CD4-positive, alpha-beta T cell (primary cell): ENCODE measurements at places on chromosomes 1 and 21.

GRCh38 chr1:182431278-182431677, 18.7 kb upstream of the RGSL1 start:
- H3K4me1 ChIP-seq = peaks cover 10% of the 10 kb centered on the region
- no peak overlapping the region for H3K4me3 ChIP-seq
- no peak for DNase-seq

DNA sequence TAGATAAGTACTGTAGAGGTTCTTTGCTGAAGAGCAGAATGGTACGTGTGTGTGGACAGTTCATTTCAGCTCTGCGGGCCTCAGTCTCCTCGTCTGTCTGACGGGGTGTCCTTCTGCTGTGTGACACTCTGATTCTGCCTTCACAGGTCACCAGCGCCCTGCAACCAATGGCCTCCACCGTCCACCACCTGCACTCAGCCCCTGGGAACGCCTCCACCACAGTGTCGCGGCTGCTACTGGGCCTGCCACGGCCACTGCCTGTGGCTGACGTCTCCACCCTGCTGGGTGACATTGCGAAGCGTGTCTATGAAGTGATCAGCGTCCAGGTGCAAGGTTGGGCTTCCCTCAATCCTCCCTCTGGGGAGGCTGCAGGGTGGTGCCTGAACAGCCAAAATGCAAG, 17.0 kb downstream of the UMODL1 start:
- no peaks in the 10 kb centered on the region for H3K27me3 ChIP-seq
- H3K36me3 ChIP-seq = no peaks in the 10 kb centered on the region
- no peak for DNase-seq
- H3K27ac ChIP-seq = no peak overlapping the region

GRCh38 chr1:48442864-48443619, 29.0 kb downstream of the SPATA6 start:
- no peaks in the 10 kb centered on the region for H3K4me1 ChIP-seq
- no peak overlapping the region for H3K4me3 ChIP-seq
- DNase-seq = no peak
- no peaks in the 10 kb centered on the region for H3K36me3 ChIP-seq

DNA sequence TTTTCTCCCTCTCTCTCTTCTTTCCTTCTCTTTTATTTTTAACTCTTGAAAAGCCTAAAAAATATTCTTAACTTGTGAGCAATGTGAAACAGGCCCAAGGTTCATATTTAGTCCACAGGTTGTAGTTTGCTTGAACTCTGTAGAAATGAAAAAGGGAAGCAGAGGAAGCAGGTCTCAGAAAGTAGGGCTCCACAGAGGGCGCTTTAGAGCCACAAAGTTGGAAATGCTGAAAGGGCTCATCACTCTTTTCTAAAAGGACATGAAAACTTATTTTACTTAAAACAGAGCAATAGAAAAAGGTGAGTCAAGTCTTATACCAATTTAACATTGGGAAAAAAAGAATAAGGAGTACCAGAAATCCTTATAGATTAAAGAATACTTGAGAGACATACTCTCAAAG, 247.0 kb downstream of the USP25 start:
- no peaks in the 10 kb centered on the region for H3K4me1 ChIP-seq
- H3K36me3 ChIP-seq = no peaks in the 10 kb centered on the region
- DNase-seq = no peak
- no peak overlapping the region for H3K4me3 ChIP-seq
- no peaks in the 10 kb centered on the region for H3K27me3 ChIP-seq

GRCh38 chr1:110308247-110308646, 30.9 kb upstream of the RBM15 start:
- H3K27ac ChIP-seq = no peak overlapping the region
- H3K27me3 ChIP-seq = no peaks in the 10 kb centered on the region
- no peak overlapping the region for H3K4me3 ChIP-seq
- no peaks in the 10 kb centered on the region for H3K36me3 ChIP-seq
- H3K4me1 ChIP-seq = peaks cover 7% of the 10 kb centered on the region
- DNase-seq = no peak

DNA sequence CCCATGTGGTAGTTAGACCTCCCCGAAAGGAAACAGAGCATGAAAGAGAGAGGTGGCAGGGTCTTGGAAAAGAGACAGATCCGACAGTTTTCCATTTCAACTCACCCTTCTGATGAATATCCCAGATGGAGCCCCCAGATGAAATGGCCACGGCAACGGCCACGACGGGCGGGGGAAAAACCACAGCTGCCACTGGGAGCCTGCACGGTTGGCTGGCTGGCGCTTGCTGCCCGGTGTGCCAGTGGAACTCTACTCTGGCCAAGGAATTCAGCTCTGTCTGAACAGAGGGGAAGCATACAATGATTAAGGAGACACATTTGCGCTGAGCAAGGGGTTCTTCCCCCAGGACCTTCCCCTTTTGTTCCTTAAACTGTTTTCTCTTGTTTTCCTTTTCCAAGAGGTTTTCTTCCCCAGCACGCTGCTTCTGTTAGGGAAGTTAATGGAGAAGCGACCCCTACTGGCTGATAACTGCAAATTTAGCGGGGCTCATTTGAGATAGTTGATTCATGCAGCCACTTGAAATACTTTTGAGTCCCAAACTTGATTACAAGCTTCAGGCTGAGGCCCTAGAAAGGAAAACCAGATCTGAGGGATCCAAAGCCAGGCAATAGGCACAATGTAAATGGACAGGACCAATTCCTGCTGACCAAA, 1122.5 kb downstream of the NCAM2 start:
- no peaks in the 10 kb centered on the region for H3K27me3 ChIP-seq
- H3K36me3 ChIP-seq = no peaks in the 10 kb centered on the region
- H3K4me1 ChIP-seq = no peaks in the 10 kb centered on the region
- H3K27ac ChIP-seq = no peak overlapping the region

DNA sequence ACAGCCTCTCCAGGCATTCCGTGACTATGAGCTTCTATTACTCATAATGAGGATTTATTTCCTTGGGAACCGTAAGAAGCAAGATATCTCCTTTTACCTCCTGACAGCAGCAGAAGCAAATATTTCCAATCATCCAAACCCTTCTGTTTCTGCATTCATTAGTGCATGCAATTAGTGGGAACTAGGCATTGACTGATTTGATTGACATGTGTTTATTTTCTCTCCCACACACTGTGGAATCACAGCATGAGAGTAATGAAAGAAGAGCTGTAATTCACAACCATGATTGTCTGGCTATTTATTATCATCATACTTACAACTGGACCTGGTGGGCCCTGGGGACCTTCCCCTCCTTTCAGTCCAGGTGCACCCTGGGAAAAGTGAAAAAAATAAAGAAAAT, 146.8 kb downstream of the COL11A1 start:
- no peak for DNase-seq
- no peak overlapping the region for H3K27ac ChIP-seq
- no peak overlapping the region for H3K4me3 ChIP-seq
- H3K4me1 ChIP-seq = no peaks in the 10 kb centered on the region
- H3K27me3 ChIP-seq = no peaks in the 10 kb centered on the region
- no peaks in the 10 kb centered on the region for H3K36me3 ChIP-seq

GRCh38 chr21:28761674-28762356, 230.9 kb downstream of the LTN1 start:
- no peak for DNase-seq
- H3K27ac ChIP-seq = no peak overlapping the region
- no peak overlapping the region for H3K4me3 ChIP-seq
- H3K4me1 ChIP-seq = no peaks in the 10 kb centered on the region

GRCh38 chr1:46173361-46173856, 1.5 kb upstream of the TSPAN1 start:
- no peak overlapping the region for H3K4me3 ChIP-seq
- no peaks in the 10 kb centered on the region for H3K27me3 ChIP-seq
- H3K27ac ChIP-seq = no peak overlapping the region
- no peaks in the 10 kb centered on the region for H3K36me3 ChIP-seq
- H3K4me1 ChIP-seq = no peaks in the 10 kb centered on the region
- no peak for DNase-seq

DNA sequence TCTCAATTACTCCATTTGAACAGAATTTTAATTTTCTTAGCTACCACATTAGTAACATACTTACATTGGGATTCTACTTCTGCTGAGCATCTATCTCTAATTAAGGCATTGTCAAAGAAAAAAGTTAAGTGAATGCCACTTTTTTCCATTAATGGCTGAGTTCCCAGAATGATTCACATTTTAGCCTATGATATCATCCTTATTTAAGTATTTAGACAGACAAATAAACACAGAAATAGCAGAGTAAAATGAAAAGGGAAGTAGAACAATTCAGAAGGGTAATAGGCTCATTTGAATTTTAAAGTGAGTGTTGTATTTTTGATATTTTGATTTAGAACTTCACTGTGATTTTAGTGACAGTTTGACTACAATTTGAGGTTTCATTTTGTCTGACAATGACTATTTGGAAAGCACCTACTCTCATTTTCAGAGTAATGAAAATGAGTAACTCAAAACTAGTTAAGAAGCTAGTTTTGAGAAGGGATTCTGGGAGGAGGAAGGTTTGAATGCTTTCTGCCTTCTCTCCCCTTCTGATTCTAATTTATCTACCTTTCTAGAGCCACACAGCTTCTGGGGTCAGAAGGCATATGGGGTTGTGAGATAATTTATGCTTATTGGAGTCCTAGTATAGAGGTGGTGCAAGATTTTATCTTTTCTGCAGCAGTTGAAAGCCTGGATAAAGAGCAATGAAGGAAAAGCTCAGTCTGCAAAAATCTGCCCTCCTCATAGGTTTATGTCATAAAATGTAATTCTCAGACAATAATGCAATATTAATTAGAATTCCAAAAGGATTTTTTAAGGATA, 15.5 kb downstream of the LYPLAL1 start:
- H3K4me1 ChIP-seq = no peaks in the 10 kb centered on the region
- H3K4me3 ChIP-seq = no peak overlapping the region
- no peaks in the 10 kb centered on the region for H3K27me3 ChIP-seq
- no peak for DNase-seq
- H3K36me3 ChIP-seq = no peaks in the 10 kb centered on the region

- no peaks in the 10 kb centered on the region for H3K27me3 ChIP-seq
- no peaks in the 10 kb centered on the region for H3K36me3 ChIP-seq
- H3K4me1 ChIP-seq = no peaks in the 10 kb centered on the region
- DNase-seq = no peak
Observed at GRCh38 chr1:183730107-183730724, 74.7 kb upstream of the RGL1 start.

- H3K27me3 ChIP-seq = peaks cover 2% of the 10 kb centered on the region
- H3K27ac ChIP-seq = no peak overlapping the region
- H3K4me3 ChIP-seq = no peak overlapping the region
- no peaks in the 10 kb centered on the region for H3K36me3 ChIP-seq
- DNase-seq = no peak
Observed at GRCh38 chr1:170262276-170262939, 116.6 kb downstream of the NTMT2 start.
